ENCODE measurements at places on chromosomes 4 and X.

- no peak for DNase-seq
These were observed 5.0 kb downstream of the FBXO8 start for GRCh38 chr4:174278467-174278866.

DNA sequence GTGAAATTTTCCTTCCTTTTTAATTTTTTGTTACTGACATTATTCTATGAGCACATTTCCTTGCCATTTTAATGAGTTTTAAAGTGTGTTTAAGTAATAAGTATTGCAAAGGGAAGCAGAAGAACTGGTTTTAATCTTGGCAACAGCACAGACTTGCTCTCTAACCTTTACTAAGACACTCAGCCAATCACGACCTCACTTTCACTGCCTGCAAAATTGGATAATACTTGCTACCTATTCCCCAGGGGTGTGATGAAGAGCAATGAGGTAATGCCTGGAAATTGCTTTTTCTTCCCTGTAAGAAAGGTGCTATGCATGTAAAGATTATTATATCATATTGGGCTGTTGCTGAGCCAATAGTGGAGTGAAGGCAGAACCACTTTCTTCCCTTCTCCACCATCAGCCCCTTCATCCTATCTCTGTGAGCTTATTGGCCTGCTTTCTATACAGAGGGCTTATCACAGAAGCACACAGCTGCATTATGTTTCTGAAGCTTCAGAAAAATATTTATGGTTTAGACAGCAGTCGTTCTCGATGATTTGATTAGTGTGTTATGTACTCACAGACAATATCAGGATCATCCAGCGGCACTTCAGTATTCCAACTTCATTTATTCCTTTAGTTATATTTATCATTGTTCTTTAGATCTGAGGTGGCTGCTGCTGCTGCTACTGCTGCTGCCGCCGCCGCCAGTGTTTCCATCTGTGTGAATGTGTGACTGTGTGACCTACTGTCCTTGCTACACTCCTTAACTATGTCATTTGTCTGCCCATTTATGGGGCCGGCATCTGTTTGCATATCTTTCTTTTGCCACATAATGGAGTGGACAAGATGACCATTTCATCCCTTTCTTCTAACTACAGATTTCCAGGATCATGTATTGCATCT lies 255.1 kb downstream of the C4orf33 start:
- DNase-seq, result peak; percentile 31

GRCh38 chr4:22959483-22959882 lies 266.7 kb downstream of the GBA3 start:
- DNase-seq, result no peak

GRCh38 chr4:37827030-37827685 lies 672 bp downstream of the PGM2 start:
- no peak for DNase-seq

DNA sequence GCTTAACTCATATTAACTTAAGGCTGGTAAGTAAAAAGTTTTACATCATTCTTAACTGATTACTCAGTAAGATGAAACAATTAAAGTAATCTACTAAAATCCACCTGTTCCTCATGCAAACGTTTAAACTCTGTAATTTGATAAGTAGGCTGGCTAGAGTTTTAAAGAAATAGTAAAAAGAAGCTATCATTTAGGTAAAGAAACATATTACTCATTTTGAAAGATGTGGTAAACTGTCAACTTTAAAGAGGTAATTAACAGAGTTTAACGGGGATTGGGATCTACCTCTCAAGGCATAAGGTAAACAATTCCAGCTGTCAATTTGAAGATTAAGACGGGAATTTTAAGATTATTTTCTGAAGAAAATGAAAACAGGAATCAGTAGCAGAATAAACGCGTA lies 9.8 kb downstream of the GNPDA2 start:
- no peak for DNase-seq

- no peak for DNase-seq
These were observed 444.7 kb downstream of the CFAP47 start for GRCh38 chrX:36364262-36364661.

DNA sequence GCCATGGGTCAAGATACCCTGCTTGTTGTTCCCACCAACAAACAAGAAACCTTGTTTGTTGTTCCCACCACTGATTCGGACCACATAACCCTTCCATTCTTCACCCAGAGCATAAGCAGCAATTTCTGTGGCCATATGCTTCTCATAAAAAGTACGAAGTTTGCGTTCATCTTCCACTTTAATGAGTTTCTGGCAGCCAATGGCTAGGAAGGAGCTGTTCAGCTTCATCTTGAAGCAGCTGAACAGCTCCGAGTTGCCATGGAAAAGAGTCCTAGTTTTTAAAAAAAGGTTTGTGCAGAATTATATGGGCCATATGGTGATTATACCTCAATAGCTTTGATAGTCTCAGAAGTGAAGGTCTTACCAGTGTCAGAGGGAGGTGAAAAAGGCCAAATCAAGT lies 65.3 kb downstream of the ENOPH1 start:
- no peak for DNase-seq

GRCh38 chrX:131565909-131566308 lies 22.0 kb downstream of the OR13H1 start:
- DNase-seq, result no peak

- DNase-seq, result no peak
These were observed 53.2 kb downstream of the HTT-AS start for GRCh38 chr4:3021127-3021526.

- DNase-seq, result peak; percentile 42
These were observed 296.3 kb upstream of the KLF3 start for GRCh38 chr4:38367642-38368174.

DNA sequence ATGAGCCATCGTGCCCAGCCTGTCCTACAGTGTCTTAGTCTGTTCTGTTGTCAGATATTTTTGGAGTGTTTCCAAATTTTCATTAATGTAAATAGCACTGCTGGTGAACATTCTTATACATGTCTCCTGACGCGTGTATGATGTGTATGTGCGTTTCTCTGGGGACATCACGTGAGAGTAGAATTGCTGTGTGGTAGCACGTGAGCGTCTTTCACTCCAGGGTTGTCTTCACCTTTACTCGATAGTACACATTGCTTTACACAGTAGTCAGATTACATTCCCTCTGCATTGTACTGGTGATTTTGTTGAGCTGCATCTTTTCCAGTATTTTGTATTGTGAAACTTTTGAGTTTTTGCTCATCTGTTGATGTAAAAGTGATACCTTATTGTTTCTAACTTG lies 60.0 kb downstream of the ARHGAP10 start:
- no peak for DNase-seq

DNA sequence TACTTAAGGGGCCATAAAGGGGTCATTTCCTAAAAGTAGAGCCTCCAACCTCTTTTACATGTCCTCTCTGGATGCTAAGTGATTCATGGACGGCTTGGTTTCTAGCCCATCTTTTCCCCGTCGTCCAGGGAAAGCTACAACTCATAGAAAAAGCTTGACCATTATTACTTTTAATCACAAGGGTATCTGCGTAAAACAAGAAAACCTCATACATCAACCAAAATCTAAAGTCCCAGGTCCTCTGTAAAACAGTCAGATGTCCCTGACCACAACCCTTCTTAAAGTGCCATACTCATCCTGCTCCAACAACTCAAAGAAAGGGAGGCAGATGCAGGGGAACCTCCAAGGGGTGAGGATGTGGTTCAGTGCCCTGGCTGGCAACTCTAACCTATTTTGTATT lies 29.6 kb downstream of the ADGRA3 start:
- DNase-seq, result no peak

DNA sequence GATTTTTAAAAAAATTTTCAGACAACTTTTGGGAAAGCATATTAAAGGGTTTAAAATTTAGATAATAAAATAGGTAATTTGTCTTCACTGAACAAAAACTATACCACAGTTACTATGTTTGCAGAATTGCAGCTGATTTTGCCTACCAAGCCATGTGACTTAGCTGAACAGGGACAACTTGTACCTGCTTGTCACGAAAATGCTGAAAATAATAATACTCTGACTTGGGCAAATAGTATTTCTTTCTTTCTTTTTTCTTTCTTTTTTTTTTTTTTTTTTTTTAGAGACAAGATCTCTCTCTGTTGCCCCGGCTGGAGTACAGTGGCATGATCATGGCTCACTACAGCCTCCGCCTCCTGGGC lies 225.2 kb upstream of the PPP1R2C start:
- no peak for DNase-seq

DNA sequence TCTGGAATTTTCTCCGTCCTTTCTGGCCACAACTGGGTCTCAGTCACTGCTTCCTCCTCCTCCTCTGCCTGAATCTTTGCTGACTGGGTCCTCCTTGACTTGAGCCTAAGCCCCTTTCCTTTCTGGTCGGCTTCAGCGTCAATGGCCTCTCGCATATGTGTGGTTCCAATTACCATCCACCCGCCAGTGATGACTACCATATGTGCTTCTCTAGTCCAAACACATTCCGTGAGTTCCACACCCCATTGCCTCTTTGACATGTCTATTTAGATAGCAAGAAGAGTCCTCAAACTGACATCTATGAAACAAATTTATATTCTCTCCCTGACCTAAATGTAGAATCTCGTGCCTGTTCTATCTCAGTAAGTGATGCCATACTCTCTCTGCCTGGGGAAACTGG lies 19.8 kb downstream of the MXRA5 start:
- DNase-seq, result peak; percentile 57

DNA sequence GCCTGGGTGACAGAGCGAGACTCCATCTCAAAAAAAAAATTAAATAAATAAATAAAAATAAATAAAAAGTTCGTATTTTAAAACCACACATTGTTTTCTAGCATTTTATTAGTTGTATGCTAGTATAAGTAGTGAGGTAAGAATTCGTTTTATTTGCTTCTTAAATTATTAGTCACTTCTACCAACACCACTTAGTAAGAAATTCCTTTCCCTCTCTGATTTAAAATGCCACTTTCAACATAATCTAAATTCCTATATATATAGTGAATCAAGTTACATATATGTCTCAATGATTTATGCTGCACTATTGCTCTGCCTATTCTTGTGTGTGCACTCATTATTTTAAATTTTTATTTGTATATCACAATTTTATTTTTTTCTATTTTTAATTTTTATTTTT lies 72.1 kb downstream of the MAGEC1 start:
- DNase-seq, result no peak

DNA sequence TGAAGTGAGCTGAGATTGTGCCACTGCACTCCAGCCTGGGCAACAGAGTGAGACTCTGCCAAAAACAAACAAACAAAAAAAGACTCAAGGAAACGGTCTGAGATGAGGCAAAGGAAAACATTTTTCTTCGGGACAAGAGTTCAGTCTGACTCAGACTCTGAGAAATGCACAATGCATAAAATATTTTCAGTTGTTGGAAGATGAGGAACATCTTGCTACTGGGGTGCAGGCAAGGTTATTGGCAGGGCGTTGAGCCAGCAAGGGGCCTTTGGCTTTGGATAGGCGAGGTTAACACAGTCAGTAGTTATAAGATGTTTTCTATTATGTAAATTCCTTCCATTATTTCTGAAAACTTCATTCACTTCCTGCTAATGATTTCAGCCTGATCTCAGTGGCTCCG lies 96.1 kb upstream of the VCX start:
- DNase-seq, result no peak

DNA sequence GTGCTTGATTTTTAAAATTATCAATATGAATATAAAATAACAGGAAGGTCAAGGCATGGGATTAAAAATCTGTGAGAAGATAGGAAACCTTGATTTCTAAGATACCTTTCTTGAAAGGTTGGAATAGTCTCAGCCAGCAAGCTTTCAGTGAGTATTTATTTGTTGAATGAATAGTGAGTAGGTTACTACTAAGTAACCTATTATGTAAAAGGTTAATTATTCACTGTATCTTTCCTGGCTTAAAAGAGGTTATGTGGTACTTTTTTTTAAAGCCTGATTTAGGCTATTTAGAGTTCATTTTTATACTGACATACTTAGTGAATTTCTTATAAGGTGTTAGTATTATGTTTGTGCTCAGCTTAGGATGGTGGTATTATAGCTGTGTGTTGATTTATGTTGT lies 123.5 kb downstream of the PTPN13 start:
- DNase-seq, result no peak

DNA sequence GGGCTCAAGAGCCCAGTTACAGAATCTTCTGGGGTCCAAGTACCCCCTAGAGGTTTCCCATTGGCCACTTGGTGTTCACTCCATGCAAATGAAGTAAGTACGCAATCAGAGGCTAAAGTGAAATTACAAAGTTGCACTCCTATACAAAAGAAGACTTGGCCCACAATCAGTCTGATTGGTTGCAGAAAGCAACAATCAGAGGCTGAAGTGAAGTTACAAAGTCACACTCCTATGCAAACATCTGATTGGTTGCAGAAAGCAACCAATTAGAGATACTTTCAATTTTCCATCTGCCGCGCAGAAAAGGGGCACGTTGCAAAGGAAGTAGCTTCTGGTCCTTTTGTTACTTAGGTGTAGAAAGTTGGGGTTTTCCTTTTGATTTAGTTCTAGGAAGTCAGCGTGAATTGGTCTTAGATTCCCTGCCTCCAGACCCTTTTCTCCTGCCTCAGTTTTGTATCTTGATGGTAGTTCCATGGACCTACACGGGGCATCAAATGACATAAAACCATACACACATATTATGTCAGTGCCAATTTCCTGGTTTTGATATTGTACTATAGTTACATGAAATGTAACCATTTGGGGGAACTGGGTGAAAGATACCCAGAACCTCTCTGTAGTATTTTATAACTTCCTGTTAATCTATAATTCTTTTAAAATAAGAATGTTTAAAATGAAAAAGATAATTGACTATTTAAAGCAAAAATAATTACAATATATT lies 12.4 kb upstream of the PIN4 start:
- DNase-seq, result no peak

DNA sequence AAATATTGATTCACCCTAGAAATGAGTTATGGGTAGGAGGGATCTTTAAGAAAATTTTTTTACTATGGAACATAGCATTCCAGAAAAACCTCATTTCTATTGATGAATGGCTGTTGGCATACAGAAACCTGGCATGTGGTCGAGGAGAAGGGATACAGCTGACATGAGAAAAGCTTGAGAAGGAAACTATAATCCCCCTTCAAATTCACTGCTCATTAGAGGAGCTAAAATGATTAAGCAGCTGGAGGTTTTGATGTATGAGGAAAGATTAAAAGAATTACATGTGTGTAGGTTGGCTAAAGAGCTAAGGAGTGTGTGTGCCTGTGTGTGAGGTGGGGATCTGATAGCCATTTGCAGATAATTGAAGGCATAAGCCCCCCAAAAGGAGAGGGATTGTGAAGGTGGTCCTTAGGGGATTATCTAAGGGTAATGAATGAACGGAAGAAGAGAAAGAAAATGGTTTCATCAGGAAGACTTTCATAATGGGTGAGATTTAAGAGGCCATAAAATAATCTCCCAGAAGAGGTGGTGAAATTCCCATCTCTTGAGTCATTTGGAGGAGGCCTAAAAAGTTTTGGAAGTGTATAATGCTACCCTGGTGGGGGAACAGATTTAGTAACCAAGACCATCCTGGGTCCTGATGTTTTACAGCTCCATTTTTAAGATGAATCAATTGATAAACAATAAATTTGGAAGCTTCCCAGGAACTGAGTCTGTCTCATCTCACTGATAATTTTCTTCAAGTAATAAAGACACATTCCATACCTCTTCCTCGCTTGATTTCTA lies 272.0 kb upstream of the HAND2 start:
- DNase-seq, result no peak

- DNase-seq, result no peak
These were observed 99.1 kb upstream of the FAM47C start for GRCh38 chrX:36908801-36909675.

Data from femur (tissue), 1 donor.